ENCODE measurements at places on chromosomes 16 and 17.

DNA sequence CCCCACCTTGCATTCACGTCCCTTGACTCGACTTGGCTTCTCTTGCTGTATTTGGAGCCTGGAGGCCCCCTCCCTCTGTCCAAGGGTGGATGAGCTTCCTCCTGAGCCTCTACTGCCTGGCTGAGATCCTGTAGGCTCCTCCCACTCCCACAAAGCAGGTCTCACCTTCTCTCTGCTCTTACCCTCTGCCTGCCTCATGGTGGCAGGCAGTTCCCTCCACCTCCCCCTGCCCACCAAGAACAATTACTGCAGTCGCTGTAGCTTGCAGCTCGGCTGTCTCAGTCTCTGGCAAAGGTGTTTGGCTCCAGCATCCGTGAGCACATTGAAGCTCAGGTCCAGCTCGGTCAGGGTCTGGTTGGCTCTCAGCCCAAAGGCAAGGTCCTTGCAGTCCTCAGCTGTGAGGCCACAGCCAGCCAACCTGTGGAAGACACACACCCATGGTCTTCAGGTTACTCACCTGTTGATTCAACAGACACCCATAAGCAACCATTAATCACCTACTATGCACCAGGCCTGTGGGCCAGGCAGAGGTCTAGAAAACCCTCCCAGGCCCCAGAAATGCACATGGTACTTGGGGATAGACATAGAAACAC is 42.6 kb downstream of the NLRP1 start:
- no peak for DNase-seq

- DNase-seq: no peak
Measured at GRCh38 chr17:6525731-6526130, 30.6 kb downstream of the PITPNM3 start.

DNA sequence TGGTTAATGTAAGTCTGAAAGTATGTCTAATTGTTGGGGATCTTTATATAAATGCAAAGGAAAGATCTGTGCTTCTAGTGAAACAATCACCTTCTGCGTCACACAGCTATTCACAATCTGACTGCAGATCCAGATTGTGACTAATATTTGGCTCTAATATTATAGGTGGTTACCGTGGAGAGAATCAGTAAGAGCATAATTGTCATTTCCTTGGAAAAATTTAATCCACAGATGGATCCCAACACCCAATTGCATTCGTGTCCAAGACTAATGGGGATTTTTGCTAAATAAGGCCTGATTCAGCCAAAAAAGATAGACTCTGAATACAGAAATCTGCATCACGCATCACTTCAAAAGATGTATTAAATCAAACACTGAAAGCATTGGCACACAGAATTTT is 2.7 kb upstream of the KCNJ2 start:
- DNase-seq: no peak

- no peak for DNase-seq
Measured at GRCh38 chr17:40659911-40660310, 5.1 kb downstream of the KRT222 start.

GRCh38 chr17:27384726-27385125 is 71.5 kb upstream of the KSR1 start:
- DNase-seq: peak; percentile 40

GRCh38 chr17:2782055-2782454 is 14.2 kb upstream of the RAP1GAP2 start:
- no peak for DNase-seq

GRCh38 chr17:75950421-75950820 is 9.6 kb upstream of the FBF1 start:
- DNase-seq: no peak

Data from stromal cell of bone marrow (primary cell).